ENCODE measurements at places on chromosomes 11 and 22.

DNA sequence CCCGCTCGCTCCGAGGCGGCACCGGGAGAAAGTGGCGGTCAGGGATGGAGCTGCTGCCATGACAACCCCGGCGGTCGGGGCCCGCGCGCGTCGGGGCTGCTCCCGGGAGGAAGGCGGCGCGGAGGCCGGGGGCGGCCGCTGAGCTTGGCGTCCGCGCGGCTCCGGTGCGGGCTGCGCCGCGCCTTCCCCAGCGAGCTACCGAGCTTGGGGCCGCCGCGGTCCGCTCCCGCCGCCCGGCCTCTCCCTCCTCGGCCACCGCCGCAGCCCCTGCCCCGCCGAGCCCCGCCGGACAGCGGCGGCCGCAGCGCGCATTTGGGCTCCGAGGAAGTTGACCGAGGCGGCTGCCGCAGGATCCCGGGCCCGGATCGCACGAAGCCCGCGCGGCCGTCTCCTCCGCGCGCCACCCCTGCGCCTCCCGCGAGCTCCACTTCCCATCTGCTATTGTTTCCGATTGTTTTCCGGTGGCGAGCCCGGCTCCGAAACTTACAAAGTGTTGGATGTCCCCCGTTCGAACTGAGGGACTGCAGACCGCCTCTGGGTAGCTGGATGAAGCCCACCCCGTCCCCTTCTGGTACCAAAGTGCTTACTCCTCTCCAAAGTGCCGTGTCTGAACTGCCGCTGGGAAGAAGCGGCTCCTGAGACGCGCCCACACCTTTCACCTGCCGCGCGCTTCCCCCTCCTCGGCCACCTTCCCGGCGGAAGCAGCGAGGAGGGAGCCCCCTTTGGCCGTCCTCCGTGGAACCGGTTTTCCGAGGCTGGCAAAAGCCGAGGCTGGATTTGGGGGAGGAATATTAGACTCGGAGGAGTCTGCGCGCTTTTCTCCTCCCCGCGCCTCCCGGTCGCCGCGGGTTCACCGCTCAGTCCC, 540.3 kb downstream of the NTM start:
- DNase-seq = peak; percentile 34

- DNase-seq = no peak
Observed at GRCh38 chr11:122453586-122453985, 201.9 kb upstream of the UBASH3B start.

DNA sequence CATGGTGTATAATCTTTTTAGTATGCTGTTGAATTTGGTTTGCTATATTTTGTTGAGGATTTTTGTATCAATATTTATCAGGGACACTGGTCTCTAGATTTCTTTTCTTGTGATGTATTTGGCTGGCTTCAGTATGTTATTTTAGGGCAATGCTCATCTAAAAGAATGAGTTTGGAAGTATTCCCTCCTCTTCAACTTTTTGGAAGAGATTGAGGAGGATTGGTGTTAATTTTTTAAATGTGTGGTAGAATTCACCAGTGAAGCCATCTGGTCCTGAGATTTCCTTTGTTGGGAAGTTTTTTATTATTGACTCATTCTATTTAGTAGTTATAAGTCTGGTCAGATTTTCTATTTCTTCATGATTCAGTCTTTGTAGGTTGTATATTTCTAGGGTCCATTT, 22.1 kb upstream of the SPATA19 start:
- DNase-seq = no peak

- no peak for DNase-seq
Observed at GRCh38 chr22:19483481-19484244, 3.9 kb downstream of the CDC45 start.

- DNase-seq = peak; percentile 12
Observed at GRCh38 chr11:27209562-27210005, 153.4 kb downstream of the CCDC34 start.

DNA sequence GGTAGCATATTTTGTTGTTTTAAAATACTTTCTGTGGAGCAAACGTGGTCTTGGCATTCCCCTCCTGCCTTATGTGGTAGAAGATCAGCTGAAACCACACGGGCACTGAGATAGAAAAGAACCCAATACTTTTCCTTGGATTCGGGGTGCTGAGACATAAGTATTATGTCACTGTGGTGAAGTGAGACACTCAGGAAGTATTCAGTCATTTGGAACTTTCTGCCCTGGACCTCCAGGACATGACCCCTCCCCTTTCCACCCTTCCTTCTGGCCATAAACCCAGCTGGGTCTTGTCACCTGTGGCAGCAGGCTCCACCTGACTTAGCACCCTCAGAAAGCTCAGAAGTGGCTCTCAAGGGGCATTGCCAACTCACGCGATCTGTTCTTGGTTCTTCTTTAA, 123.4 kb downstream of the SWAP70 start:
- no peak for DNase-seq

DNA sequence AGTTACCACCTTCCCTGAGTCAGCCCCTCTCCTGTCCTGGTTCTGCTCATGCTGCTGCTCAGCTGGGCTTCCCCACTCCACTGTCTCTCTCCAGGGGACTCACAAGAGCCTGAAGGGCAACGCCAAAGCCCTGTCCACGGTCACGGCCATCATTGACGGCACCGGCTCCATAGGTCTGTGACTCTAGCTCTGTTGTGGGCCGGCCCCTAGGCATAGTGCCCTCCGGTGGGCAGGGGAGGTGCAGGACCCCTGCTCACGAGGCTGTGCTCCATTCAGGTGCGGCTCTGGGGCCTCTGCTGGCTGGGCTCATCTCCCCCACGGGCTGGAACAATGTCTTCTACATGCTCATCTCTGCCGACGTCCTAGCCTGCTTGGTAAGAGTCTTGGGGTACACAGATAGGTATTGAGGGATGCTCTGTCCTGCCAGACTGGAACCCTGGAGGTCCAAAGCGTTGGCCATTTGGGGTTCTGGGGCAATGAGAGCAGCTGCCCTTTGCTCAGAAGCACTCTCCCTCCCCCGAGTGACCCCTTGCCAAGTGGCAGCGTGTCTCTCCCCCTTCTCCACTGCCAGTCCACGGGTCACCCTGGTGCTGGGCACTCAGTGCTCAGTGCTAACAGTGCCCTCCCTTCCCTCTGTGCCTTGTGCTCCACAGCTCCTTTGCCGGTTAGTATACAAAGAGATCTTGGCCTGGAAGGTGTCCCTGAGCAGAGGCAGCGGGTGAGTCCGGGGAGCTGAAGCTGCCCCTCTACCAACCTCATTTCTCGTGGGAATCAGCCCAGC, 22.4 kb downstream of the SLC37A2 start:
- no peak for DNase-seq

DNA sequence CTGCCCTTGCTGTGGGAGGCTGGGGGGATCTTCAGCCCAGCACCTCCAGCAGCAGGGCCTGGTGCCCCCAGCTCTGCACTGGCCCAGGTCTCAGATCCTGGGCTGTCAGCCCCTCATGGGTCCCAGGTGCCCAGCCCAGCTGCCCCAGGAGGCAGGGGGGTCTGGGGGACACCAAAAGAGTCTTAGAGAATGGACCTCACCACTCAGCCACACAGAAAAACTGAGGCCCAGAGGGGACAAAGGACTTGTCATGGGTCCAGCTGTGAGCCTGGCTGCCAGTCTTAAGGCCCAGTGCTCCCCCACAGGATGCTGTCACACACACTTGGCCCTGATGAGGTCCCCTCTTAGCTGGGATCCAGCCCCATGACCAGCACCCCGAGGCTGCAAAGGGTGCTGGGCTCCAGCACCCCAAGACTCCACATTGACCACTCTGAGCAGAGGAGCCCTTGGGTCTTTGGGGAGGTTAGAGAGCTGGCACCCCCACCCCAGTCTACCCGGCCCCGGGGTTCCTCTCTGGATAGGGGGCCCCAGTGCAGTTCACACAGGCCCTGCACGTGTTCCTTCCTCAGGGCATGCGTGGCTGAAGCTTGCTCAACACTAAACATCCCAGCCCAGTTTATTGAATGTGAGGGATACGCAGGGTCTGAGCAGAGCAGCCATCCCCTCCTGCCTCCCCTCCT, 54.4 kb downstream of the IGLL5 start:
- no peak for DNase-seq

- DNase-seq = no peak
Observed at GRCh38 chr11:126638648-126639047, 283.2 kb downstream of the ST3GAL4 start.

- no peak for DNase-seq
Observed at GRCh38 chr11:81342966-81343365, 1390.7 kb downstream of the FAM181B start.
